Activated T-helper 2 cell treated with anti-CD3 and anti-CD28 coated beads, Interferon-gamma antibody, Interleukin-2, Interleukin-4, amounts not matched to agents 10 μg/mL and 5 μg/mL and 100 μg/mL, durations not matched to agents 14 hours and 24 hours and 36 hours (primary cell): ENCODE measurements at places on chromosomes 13 and 19. TPM values are rescaled to one million over a fixed set of nuclear protein-coding genes. Genes with fewer than 3 reads are reported as not detected.

APOC4 gene
- total RNA-seq = not detected in 2 replicates

SCN1B gene
- total RNA-seq = 2.7 and 3.6 TPM in 2 replicates

TTC9B gene
- not detected in 2 replicates for total RNA-seq

SIGLEC12 gene
- 4.5 and 4.6 TPM in 2 replicates for total RNA-seq

B3GNT8 gene
- total RNA-seq = 0.96 and 0.97 TPM in 2 replicates

VSTM1 gene
- total RNA-seq = not detected in 2 replicates

ZNF507 gene
- total RNA-seq = 29.5 and 29.6 TPM in 2 replicates

ICAM5 gene
- 2.6 and 3.5 TPM in 2 replicates for total RNA-seq

GRIN2D gene
- 0.34 and 0.39 TPM in 2 replicates for total RNA-seq

DNA sequence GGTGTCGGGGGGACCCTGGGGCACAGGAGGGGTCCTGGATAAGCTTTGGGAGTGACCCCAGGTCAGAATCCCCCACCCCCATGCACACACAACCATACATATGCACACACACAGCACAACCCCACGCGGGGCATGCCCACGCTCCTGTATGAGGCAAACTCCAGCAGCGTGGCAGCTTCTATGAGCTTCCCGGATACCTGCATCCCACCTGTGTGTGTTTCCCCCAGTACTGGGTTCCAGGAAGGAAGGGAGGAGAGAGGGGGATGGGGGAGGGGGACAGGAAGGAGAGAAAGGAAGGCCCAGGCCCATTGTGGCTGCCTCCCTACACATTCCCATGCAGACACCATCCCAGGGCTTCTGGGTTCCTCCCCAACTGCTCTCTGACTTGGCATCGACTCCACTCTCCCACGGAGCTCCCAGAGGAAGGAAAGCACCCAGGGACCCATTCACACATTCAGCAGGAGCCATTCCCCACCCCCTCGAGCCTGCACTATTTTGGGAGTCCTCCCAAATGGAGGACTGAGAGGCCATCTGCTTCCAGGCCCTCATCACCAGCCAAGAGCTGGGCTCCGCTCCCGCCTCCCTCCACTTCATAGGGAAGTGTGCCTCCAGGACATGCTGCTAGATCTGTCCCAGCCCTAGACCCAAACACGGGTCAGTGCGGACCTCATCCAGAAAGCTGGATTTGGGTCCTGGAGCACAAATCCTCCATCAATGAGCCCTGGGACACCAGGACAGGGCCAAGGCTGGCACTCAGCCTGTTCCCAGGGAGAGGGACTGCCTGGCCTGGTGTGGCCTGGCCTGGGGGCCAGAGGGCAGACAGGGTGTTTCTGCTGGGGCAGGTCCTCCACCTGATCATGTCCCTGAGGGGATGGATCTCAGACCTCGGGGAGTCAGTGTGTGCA lies 13.2 kb downstream of the PRR36 start:
- DNase-seq = no peak
- H3K27me3 ChIP-seq = peaks cover 16% of the 10 kb centered on the region
- H3K36me3 ChIP-seq = no peaks in the 10 kb centered on the region
- no peak overlapping the region for H3K4me3 ChIP-seq
- H3K4me1 ChIP-seq = peaks cover 7% of the 10 kb centered on the region

DNA sequence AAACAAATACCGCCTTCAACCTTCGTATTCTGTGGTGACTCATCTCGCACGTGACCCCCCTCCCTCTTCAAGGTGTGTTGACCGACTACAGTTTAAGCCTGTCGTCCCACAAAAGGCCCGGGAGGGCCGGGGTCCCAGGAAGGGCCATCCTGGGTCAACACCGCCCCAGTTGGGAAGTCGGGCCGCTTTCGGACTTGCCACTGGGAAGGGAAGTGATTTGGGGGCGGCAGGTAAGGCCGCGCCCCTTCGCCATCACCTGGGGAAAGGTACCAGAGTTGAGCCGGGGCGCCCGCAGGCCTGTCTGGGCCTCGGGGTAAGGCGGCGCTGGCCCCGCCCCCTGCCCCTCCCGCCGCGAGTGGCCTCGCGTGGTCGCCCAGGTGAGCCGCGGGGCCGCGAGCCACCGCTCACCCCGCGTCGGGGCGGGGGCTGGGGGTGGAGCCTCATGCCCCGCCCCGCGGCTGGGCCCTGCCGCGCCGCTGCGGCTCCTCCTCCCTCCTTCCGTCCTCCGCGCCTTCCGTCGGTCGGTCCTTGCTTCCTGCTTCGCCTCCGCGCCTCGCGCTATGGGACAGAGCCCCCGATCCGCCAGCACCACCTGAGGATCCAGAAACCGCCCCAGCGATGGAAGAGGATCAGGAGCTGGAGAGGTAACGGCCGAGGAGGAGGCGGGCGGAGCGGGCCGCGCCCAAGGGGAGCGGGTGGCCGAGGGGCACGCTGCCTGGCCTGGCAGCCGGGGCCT lies at the start of gene POLR1D:
POLR1D (plus strand) TSS at position 527 of the 736 bp plus-strand sequence; CDS start at position 619, 92 bp downstream.
- peak within 1 kb of the TSS; percentile 89 for H3K27ac ChIP-seq
- H3K27me3 ChIP-seq = no peaks in the 10 kb centered on the region
- peaks cover 41% of the 10 kb centered on the region for H3K36me3 ChIP-seq
- H3K4me3 ChIP-seq = peak within 1 kb of the TSS; percentile 93
- DNase-seq = peak; percentile 75

DNA sequence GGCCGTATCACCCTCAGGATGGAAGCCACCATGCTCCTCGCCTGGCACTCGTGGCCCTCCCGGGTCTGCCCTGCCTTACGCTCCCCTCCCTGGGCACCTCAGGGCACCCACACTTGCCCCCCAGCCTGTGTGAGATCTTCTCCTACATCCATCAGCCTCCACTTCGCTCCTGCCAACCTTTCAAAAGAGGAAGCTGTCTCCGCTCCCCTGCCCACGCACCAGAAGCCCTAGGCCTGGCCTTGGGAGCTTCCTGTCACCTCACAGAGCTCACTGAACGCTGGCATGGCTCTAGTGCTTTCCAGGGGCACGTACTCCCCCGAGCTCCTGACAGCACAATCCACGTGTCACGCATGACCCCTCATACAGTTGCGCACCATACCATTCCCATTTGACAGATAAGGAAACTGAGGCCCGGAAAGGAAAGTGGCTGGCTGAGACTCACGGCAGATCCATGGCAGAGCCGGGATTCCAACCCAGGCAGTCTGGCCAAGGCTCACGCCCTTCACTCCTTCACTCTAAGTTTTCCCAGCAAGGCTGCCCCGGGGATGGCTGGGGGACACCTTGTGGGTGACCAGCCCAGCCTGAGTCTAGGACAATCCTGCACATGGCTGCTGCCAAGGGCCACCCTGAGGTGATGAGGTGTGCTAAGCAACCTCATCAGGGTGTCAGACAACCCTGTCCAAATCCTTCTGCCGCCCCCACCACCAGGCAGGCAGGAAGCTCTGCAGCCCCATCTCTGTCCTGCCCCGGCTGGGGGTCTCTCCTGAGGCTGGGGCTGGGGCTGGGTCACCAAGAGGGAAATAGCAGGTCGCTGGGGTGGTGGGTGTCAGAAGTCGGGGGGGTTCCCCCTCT lies 19.3 kb downstream of the PPP1R12C start:
- no peak overlapping the region for H3K27ac ChIP-seq
- H3K27me3 ChIP-seq = no peaks in the 10 kb centered on the region
- no peak overlapping the region for H3K4me3 ChIP-seq
- H3K36me3 ChIP-seq = peaks cover 26% of the 10 kb centered on the region
- no peak for DNase-seq

DNA sequence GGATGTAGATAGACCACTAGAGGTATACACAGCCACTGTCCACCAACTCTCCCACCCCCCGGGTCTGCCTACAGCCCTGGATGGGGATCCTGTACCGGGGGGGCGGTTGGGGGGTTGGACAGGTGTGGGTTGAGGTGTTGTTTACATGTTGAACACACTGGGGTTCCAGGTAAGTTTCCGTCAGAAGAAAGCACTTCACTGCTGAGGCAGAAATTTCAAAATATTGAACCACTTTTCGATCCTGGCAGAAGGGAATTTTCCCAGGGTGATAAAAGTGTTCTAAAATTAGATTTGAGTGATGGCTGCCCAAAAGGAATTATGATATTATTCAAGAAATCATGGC lies 6.6 kb upstream of the CEACAM16 start:
- DNase-seq = no peak
- H3K4me3 ChIP-seq = peak overlapping the region; percentile 26
- peak overlapping the region; percentile 64 for H3K27ac ChIP-seq
- peaks cover 8% of the 10 kb centered on the region for H3K27me3 ChIP-seq

GRCh38 chr13:23460921-23461320 lies 27.4 kb upstream of the SACS start:
- peaks cover 19% of the 10 kb centered on the region for H3K27me3 ChIP-seq
- no peak for DNase-seq
- H3K4me1 ChIP-seq = peaks cover 12% of the 10 kb centered on the region
- no peaks in the 10 kb centered on the region for H3K36me3 ChIP-seq

DNA sequence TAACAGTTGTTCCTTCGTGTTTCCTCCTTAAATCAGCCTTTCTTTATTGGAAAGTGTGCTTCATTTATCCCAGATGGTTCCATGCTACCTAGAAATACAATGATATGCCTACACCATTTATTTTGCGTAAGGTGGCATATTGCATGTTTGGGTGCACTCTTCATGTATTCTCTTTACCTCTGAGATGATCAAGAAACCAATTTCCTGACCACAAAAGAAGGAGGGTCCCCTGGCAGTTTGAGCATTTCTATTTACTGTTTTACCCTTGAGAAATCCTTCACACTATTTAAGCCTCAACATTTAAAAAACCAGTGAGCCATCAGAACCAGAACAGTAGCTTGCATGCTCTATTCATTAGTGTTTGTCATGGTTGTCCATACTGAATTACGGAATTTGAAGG lies 354.0 kb downstream of the MTUS2 start:
- no peak overlapping the region for H3K4me3 ChIP-seq
- H3K4me1 ChIP-seq = no peaks in the 10 kb centered on the region
- no peak overlapping the region for H3K27ac ChIP-seq
- H3K36me3 ChIP-seq = no peaks in the 10 kb centered on the region
- no peaks in the 10 kb centered on the region for H3K27me3 ChIP-seq

- H3K36me3 ChIP-seq = no peaks in the 10 kb centered on the region
- H3K27me3 ChIP-seq = peaks cover 2% of the 10 kb centered on the region
- no peaks in the 10 kb centered on the region for H3K4me1 ChIP-seq
- no peak overlapping the region for H3K4me3 ChIP-seq
These were observed 366.5 kb downstream of the KCTD12 start for GRCh38 chr13:76519685-76520084.

DNA sequence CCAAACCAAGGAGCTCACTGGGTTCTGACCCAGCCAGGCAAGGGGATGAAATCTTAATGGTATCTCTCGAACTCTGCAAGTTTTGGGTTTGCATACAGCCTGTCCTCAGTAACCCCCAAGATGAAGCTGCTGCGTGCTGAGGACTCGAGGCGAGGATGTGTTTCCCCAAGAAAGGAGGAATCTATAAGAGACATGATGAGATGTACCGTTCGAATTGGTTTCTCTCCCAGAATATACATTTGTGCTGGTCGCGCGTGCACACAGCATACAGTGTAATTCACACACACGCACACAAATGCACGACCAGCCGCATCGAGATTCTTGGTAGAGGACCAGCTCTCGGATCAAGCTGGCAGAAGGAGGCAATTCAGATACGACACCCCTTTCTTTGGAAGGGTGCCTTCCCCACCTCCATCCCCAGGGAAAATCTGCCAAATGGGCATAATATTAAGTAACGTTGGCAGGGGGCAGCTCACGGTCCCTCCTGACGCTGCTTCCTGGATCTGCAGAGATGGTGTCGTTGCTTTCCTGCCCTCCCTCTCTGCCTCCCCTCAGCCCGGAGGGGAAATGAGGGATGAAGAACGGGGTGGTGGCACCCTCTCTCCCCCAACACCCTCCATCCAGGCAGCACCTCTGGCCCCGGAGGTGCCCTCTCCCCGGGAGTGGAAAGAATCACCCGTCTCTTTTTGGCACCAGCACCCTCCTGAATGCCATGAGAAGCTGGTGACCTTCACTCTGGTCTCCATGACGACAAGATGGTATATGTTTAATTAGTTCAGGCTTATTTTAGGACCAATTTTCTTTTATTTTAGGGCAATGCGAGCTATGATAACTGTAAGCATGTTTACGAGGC lies 310.2 kb downstream of the ZNF536 start:
- H3K36me3 ChIP-seq = no peaks in the 10 kb centered on the region
- no peaks in the 10 kb centered on the region for H3K4me1 ChIP-seq
- H3K27ac ChIP-seq = no peak overlapping the region
- H3K27me3 ChIP-seq = peaks cover 11% of the 10 kb centered on the region
- DNase-seq = no peak
- H3K4me3 ChIP-seq = no peak overlapping the region

DNA sequence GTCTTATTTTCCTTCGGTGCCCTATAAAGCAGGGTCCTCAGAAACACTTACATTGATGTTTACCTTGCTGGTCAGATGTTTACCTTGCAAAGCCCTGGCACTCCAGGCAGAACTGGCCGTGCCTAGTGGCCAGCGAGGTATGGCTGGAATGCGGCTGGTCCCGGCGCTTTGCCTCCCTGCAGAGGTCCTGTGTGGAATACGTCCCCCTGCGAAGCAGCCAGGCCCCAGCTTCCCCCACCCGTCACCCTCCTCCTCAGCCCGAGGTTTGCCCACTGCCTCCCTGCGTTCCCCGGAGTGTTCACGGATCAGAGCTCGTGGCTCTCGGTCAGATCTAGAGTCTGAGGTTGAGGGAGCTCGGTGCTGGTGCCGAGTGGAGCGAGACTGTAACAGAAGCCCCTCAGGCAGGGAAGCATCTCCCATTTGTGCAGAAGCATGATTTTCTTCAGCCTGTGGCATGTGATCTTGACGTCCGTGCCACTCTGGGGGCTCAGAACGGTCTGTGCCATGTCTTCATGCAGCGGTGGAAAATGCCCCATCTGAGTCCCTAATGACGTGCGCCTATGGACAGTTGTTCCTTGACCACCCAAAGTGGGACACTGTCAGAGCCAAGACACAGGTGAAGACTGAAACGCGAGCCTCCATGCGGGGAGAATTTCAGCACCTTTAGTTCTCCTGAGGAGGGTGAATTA lies 54.8 kb upstream of the SOX1 start:
- H3K4me1 ChIP-seq = no peaks in the 10 kb centered on the region
- H3K27me3 ChIP-seq = no peaks in the 10 kb centered on the region
- H3K36me3 ChIP-seq = no peaks in the 10 kb centered on the region
- no peak for DNase-seq

GRCh38 chr13:86572115-86572514 lies 772.9 kb upstream of the SLITRK6 start:
- no peaks in the 10 kb centered on the region for H3K36me3 ChIP-seq
- DNase-seq = no peak
- H3K27me3 ChIP-seq = no peaks in the 10 kb centered on the region
- no peak overlapping the region for H3K4me3 ChIP-seq
- H3K4me1 ChIP-seq = no peaks in the 10 kb centered on the region
- no peak overlapping the region for H3K27ac ChIP-seq

GRCh38 chr13:93039131-93039530 lies 187.5 kb upstream of the GPC6 start:
- no peaks in the 10 kb centered on the region for H3K36me3 ChIP-seq
- H3K4me1 ChIP-seq = no peaks in the 10 kb centered on the region
- H3K27ac ChIP-seq = no peak overlapping the region
- DNase-seq = no peak
- H3K27me3 ChIP-seq = no peaks in the 10 kb centered on the region

DNA sequence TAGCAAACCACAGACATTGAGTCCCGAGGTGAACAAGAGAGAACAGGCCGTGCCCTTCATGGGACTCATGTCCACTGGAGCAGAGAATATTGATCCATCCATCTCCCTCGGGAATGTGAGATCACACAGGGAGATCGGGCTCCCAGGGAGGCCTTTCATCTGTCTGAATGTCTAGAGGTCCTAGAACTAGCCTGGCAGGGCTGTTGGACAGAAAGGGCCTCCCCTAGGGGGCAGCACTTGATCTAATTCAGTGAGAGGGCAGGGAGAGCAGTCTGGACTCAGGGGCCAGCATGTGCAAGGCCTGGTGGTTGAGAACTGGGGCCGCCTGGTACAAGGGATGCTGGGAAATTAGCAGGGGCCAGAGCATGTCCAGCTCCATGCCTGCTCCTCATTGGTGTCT lies 4.3 kb downstream of the RUVBL2 start:
- H3K36me3 ChIP-seq = peaks cover 34% of the 10 kb centered on the region
- H3K27ac ChIP-seq = no peak overlapping the region
- peaks cover 16% of the 10 kb centered on the region for H3K4me1 ChIP-seq
